ENCODE measurements at places on chromosomes 5 and 9.

GRCh38 chr9:18566121-18566520 is 92.2 kb downstream of the ADAMTSL1 start:
- DNase-seq = no peak

DNA sequence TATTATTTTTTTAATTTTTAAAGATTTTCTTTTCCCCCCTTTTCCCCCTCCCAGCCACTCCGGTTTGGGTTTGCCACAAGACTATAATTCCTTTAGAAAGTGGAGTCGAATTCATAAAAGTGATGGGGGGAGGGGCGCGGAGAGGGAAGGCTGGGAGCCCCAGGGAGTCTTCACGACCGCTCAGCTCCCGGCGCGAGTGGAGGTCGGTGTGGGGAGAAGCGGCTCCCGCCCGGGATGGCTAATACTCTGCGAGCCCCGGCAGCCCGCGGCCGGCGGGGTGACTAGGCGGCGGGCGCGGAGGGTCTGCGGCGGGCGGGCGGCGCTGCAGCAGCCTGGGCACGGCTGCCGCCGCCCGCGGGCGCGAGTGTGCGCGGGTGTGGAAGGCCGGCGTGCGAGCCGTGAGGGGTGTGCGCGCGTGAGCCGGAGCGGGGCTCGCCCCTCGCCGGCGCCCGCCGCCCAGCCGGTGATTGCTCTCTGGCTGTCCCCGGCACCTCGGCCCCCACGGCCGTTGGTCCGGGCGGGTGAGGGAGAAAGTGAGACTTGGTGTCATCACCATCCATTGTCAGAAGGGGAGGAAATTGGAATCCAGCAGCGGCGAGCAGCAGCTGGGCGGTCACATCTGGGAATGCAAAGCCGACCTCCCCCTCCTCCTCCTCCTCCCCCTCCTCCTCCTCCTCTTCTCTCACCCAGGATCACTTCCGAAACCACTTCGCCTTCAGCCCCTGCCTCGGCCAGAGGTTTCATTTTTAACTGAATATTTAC is at the start of gene PARP8:
Gene PARP8, plus strand, starts transcription at position 377 of the 762 bp plus-strand sequence. CDS start 459 bp downstream, outside the sequence.
- peak; percentile 28 for DNase-seq

- no peak for DNase-seq
Measured at GRCh38 chr9:87068177-87068840, 121.0 kb upstream of the GAS1 start.

DNA sequence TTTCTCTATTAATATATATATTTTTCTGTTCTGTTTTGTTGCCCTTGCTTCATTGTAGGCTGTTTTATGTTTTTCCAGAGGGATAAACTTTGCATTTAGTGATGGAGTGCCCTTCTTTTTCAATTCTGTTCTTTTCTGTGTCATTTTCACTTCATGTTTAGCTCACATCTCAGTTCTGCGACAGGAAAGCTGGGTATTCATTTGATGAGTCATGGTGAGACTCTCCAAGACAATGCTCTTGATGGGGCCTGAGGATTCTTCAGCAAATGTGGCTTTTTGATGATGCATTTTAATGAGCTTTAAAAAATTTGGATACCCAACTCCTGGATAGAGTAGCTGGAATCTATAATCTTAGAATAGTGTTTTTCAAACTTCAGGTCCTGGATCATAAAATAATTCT is 56.5 kb upstream of the SPATA31D4 start:
- no peak for DNase-seq

DNA sequence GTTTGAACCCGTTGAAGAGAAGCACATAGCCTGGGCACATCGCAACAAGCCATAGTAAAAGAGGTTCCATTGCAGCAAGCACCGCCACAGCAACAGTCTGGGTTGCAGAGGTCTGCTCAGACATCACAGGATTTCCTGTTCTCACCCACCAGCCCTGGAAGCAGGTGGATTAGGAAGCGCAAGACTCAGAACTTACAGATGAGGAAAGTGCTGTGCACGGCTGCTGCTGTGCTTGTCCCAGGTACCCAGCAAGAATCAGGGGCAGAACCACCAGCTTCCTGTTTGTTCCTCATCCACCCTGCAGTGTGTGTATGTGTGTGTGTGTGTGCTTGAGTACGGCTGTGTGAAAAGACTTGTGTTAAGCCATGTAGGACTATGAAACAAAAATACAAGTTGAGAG is 124.7 kb upstream of the IRX2 start:
- no peak for DNase-seq

GRCh38 chr9:96654450-96655197 is 493 bp downstream of the PRXL2C start:
- DNase-seq = peak; percentile 84
